ENCODE measurements at places on chromosomes 2 and 18.

- no peak for DNase-seq
These were observed 144.7 kb upstream of the COPS8 start for GRCh38 chr2:236940916-236941520.

DNA sequence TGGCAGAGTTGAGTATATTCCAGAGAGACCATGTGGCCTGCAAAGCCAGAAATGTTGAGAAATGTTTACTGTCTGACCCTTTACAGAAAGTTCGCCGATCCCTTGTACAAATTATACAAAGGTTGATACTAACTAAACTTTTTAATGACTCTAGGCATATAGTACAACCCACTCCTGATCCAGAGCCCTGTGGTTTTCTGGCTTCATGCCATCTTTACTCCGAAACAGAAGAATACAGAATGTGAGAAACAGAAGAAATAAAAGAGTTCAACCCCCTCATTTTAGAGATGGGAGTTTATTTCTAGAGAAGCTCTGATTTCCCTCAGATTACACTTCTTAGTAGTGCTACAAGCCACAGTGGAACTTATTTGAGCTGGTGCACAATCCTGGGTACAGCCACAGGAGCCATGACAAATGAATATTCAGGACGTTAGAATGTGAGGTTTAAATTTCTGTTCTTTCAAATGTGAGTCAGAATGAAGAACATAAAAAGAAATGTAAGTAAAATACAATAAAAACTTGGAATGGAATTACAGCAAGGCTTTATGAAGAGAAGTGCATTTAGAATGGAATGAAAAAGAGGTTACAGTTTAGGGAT, 38.0 kb upstream of the SMCHD1 start:
- DNase-seq, result no peak

DNA sequence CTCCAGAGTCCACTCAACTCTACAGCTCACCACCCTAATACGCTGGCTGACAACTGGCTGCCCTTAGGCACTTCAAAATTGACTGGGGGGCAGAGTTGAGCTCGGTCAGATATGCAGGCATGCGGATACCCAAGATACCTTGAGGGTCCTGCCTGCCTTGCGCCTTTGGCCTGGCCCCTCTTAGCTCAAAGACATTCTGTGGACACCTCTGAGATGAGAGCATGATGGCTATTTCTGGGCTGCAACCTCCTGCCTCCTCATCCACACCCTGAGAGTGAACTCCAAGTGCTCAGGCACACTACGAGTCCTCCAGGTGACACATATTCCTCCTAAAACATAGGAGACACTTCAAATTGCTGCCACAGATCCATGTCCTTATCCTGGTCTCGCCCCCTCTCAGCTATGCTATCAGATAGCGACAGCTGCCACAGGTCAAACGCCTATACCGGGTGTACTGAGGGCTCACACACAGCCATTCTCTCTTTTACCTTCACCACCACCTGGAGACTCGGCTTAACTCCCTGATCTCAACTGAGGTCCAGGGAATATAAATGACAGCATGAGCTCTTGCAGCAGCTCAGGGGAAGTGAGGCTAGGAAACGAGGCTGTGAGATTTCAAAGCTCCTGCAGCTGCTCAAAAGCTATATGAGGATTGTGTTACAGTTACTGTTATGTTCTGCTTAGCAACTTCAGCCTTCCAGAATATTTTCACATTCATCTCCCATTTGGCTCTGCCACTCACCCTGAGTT, 60.5 kb upstream of the TEX51 start:
- DNase-seq, result no peak

DNA sequence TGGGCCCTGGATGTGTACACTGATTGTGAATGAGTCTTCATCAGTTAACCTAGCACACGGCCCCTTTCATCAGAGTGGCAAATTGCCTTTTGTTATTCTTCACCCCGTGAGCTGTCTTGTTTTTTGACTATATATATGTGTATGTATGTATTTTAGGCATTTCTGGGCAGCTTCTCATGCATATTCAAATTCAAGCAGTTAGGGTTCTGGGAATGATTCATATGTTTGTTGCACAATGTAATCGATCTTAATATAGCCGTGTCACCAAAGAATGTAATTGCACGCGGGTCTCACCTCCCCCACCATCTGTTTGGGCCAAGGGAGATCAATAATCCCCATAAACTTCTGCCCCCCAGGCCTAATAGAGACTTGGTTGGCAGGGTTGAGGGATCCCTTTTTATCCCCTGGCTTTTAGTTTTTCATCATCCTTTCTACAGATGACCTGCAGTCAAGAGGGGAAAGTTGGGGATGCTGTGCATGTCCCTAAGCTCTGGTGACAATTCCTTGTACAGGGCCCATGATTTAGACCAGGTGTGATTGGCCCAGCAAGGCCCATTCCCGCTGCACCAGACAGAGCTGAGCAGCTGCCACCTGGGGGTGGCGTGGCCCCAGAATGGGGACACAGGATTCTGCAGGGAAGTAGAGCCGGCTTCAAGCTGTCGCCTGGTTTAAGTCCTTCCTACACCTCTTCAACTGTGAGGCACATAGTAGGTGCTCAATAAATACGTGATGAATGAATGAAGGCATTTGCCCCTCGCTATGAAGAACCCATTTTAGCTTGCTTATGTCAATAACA, 19.2 kb downstream of the KCNF1 start:
- no peak for DNase-seq

- DNase-seq, result no peak
These were observed 176.4 kb upstream of the MYT1L start for GRCh38 chr2:2507417-2507997.

DNA sequence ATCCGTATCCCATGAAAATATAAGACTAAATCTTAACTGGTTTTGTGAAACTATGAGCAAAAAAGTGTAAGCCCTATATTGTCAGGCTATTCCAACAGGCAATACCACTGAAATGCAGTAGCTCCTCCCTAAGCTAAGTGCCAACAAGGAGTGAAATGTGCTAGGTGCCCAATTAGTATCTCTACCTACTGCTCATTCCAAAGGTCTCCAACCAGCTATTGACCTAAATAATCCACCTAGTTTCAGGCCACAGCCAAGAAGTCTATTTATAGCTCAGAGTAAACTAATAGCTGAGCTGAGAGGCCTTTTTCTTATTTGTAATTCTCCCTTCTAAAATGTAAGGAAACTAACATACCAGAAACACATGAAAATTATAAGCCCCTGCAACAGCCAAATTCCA, 482.2 kb downstream of the DCC start:
- DNase-seq, result no peak

DNA sequence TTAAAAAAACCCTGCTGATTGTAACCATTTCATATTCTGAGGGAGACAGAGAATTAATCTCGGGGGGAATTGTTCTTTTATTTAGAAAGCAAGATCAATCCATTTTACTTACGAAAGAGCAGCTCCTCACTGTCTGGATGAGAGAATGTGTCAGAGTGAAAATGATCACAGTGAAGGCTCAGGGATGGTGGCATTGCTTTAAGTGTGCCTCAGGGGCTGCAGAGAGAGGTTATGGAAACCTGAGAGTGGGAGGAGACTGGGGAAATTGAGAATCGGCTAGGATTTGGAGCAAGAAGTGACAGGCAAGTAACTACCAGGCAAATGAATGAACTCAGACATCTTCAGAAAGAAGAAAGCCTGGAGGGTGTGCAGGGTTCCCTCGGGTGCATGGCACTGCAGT, 34.2 kb downstream of the MRPL35 start:
- DNase-seq, result no peak

GRCh38 chr2:54574107-54574859, 118.2 kb downstream of the SPTBN1 start:
- DNase-seq, result no peak

DNA sequence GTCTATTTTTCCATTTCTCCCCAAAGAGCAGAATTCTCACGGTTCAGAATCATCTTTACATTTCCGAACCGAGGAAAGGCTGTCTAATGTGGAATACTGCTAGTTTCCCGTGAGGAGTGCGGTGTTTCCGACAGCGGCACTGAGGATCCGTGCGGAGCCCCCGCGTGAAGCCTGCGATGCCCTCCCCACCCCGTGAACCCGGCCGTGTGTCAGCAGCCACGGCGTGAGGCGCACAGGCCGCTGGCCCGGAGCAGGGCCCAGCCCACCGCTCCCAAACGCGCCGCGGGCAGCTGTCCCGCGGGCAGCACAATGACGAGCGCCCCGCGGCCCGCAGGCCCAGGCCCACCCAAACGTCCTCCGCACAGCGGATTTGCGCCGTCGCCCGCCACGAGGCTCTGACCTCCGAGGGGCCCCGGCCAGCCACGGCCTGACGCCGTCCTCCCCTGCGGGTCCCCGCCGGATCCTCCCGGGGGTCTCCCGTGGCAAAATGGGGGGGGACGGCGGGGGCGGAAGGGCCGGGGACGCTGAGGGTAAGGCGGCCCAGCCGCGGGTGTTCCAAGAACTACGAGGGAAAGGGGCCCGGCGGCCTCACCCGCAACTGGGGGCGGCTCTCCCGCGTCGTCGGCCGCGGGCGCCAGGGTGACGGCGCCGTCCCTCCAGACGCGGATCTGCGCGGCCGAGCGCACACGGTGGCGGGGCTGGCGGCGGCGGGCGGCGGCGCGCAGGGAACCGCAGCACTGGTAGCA, 796 bp downstream of the SPIRE1 start:
- peak; percentile 34 for DNase-seq

DNA sequence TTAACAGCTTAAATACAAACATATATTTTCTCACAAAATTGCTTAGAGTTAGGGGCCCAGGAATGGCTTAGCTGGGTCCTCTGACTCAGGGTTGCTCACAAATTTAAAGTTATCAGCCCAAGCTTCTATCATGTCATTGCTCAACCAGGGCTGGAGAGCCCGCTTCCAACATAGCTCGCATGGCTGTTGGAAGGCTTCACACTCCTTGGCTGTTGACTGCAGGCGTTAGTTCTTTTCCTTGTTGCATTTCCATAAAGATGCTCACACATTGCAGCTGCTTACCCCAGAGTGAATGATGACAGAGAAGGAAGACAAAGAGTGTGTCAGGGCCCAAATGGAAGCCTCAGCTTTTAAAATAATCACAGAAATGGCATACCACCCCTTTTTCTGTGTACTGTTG, 62.9 kb upstream of the TFPI start:
- no peak for DNase-seq

DNA sequence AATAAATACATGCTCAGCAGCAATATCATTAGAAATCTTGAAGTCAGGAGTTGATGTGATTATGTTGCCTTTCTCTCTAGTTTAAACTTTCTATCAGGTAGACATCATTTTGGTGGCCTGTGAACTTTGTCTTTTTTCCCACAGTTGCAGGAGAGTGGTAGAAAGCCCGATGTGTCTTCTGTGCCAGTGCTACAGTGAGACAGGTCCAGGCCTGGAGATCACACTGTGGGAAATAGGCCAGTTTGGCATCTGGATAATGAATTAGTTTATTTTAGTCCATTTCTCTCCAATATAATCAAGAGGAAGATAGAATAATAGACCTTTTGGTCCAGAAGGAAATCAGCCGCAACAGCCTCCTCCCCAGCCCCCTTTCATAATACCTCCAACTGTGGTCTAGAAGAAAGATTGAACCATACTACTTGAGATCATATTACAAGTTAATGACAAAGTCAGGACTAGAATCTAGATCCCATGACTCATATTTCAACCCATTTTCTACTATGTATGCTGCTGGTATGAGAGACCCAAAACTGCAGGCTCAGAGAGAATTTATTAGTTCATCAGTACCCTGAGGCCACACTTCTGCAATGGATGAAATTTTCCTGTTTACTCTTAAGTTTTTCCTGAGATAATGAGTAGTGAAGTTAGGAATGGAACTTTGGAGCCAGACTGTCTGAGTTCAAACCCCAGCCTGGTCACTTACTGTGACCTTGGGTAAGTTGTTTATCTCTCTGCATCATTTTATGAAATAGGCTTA, 20.6 kb downstream of the KCMF1 start:
- DNase-seq, result no peak

All from GM12892 (cell line).